ENCODE measurements at places on chromosomes 16 and 17.

DNA sequence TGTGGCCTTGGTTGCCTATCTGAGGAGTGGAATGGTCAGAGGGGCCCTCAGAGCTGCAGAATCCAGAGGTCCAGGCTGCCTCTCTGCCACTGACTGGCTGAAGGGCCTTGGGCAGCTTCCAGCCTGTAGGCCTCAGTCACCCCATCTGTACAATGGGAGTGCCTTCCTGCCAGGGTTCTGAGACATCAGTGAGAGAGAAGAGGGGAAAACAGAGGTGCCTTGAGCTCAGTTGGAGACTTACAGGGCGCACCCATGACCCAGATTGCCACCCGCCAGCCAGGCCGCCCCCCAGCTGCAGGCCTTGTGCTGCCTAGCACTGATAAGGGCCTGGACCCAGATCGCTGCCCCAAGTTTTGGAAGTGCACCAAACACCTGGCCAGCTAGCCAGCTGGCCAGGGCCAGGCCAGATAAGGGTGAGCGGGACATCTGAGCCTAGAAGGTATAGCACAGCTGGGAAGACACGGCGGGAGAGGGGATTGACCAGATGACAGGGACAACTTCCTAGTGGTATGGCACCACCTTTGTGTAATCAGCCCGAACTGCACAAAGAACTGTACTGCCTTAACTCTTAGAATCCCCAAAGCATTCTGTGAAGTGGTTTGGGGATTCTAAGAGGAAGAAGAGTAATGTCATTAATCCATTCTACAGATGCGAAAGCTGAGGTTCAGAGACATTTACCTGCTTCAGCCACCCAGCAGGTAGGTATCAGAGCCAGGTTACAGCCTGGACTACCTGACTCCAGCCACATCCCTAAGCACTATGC lies 1.4 kb downstream of the SLC4A1 start:
- no peak for DNase-seq

DNA sequence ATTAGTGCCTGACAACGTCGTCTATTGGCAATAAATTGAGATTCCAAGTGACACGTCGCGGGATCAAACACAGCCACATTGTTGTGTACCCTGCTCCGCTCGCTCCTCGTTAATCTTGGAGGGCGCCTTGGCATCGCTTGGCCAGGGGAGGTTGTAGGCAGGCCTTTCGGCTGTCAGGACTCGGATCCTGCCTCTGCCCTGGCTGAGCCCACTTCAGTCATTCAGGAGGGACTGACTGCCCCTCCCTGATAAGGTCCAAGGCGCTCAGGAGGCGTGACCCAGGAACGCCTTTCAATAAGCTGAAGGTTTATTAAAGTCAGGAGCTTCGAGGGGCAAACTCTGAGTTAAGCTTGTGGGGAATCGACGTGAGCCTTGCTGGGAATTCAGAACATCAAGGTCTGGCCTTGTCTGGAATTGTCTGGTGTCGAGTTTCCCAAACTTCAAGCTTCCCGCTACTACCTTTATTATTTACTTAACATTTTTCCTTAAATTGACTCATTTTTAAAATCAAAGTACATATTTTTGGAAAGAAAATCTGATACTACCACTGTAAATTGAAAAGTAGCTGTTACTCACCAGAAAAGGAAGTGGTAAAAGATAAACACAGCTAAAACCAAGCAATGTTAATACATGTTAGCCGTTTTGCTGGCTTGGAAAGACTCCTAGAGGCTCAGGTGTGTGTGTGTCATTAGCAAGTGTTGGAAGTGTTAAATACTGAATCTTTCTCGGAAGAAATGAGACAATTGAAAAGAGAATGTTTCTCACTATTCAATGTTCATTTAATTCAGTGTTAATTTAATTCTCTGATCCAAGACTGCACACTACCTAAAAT lies 5.3 kb upstream of the IRX3 start:
- no peak for DNase-seq

- DNase-seq = peak; percentile 82
These were observed 3.9 kb downstream of the SPATA20 start for GRCh38 chr17:50550661-50551432.

DNA sequence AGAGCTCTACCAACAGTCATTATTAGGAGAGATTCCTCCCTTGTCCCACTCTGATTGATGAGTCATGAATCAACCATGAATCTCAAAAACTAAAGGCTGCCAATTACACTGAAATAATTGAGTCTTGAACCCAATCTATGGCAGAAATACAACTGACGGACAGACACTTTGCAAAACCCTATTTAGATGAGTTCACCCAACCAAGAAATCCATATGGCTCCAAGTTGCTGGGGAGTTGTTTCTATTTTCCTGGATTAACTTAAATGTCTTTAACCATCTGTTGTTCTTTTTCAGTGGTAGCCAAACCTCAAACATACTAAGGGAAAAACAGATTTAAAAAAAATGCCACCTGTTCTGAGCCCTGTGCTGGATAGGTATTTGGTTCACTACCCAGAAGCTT lies 151.0 kb downstream of the SHISA9 start:
- no peak for DNase-seq

GRCh38 chr17:4006165-4006589 lies 41.9 kb upstream of the ATP2A3 start:
- DNase-seq = no peak

DNA sequence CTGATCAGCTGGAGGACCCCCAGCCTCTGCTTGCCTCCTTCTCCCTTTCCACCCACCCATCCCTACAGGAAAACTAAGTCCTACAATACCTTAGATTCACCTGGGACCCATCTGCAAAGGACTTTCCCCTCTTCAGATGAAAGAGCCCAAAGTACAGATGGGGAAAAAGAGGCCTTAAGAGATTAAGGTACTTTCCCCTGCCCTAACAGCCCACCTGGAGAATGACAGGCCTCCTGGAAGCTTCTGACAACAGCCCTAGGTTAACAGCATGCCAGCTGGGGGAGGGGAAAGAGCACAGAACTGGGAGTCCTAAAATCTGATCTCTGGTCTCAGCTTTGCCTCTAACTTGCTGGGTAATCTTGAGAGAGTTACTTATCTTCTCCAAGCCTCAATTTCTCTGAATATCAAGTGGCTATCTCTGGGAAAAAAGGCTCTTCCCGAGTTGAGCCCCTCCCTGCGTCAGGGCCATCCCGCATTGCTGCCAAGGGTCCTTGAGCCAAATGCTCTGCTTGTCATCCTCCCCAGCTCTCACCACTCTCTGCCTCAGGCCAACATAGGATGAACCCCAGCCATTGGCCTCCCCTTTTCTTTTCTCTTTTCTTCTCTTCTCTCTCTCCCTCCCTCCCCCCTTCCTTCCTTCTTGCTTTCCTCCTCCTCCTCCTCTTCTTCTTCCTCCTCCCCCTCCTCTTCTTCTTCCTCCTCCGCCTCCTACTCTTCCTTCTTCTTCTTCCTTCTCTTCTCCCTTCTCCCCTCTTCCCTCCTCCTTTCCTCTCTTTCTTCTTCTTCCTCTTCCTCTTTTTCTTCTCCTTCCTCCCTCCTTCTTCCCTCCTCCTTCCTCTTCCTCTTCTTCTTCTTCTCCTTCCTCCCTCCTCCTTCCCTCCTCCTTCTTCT lies 22.5 kb upstream of the SP6 start:
- DNase-seq = no peak

DNA sequence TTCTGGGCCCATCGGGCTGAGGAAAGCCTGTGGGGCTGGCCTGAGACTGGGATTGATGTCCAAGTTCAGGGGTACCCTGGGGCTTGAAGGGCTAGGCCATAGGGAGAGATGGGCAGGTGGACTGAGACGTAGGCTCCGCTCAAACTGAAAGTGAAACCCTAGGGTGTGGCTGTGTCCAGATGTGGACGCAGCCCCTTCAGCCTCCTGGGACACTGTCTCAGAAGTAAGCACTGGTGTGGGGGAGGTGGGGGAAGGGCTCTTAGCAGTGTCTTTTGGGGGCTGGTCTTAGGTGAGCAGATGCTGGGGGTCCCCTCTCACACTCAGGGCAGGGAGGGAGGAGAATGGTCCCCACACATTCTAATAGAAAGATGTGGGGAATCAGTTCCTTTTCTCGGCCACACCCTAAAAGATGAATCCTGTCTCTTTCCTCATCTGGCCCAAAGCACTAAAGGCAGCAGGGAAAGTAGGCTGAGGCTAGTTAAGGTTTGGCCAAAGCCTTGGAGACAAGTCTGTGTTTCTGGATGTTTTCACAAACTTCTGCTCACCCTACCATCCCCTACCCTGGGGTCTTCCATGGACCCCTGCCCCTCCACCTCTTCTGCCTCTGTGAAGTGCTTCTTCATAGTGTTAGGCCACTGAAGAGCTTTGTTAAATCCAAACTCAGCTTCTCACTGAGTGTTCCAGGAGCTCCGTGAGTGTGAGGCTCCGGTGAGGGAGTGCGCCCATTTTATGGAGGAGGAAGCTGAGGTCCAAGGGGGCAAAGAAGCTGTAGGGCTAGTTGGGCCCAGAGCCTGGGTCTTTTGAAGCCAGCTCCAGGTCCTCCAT lies 5.6 kb downstream of the FMNL1 start:
- no peak for DNase-seq

DNA sequence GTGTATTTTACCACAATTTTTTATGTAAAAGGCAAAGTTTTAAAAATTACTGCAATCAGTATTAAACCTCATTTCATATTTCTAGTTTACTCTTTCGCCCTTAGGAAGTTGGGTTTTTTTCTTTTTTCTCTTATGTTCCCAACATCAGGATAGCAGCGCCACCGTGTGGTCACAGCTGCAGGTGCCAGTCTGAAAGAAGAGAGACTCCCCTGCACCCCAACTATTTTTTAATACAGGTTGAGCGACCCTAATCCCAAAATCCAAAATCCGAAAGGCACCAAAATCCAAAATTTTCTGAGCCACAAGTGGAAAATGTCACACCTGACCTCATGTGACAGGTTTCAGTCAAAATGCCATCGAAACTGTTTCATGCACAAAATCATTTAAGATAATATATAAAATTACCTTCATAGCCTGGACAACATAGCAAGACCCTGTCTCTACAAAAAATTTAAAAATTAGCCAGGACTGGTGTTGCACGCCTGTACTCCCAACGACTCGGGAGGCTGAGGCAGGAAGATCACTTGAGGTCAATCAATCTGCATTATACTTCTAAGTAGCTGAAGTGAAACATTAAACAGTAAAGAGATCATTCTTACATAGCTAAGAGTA lies 21.8 kb upstream of the ASGR2 start:
- peak; percentile 54 for DNase-seq

DNA sequence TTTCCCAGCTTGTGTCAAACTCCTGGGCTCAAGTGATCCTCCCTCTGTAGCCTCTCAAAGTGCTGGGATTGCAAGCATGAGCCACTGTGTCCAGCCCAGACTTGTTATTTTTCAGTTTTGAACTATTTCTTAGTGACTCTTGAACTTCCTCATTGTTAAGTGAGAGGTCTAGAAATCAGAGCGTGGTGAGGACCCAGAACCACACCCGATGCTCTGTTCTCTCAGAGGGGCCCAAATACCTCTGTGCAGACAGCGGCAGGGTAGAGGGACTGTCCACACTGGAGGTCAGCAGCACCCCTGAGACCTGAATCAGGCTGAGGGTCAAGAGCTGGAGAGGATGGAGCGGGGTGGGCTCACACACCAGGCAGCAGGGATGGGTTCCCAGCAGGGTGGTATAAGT lies 47.7 kb upstream of the MEAK7 start:
- DNase-seq = no peak

GRCh38 chr16:54090602-54091001 lies 196.0 kb downstream of the IRX3 start:
- no peak for DNase-seq

DNA sequence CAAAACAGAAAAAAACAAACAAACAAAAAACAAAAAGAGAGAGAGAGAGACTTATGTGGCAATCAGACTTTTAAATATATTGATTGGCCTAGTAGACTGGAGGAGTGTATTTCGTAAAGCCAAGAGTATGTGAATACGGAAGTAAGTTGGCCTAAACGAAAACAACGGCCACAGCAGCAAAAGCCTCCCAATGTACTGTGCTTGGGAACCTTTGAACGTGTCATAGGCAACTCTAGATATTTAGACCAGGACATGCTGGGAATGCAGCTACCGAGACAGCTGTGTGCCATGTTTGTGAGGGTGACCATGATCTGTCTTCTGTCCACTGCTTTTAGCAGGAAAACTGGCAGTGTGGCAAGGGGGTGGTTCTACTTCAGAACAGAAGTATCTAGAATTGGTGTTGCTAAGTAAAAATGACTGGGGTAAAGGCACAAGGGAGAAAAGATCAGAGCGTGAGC lies 7.4 kb downstream of the MAF start:
- no peak for DNase-seq

DNA sequence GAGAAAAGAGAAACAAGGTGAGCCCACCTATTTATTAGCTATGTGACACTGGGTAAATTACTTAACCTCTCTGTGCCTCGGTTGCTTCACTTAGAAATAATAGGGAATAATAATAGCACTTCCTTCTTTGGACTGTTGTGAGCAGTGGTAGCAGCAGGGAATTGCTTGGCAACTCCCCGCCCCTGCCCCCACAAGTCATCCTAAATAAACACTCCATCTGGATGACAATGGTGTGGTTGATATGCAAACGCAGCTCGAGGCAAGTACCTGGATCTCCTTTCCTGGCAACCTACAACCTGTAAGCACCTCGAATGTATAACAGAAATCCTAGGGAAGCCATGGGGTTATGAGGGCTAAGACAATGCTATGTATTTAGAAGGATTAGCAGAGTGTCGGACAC lies 9.1 kb downstream of the TEKT3 start:
- DNase-seq = no peak

- DNase-seq = peak; percentile 64
These were observed at the start of gene KCNH4 for GRCh38 chr17:42180922-42181850. KCNH4 (minus strand) TSS chr17:42181142; CDS start chr17:42180945, 197 bp downstream.

DNA sequence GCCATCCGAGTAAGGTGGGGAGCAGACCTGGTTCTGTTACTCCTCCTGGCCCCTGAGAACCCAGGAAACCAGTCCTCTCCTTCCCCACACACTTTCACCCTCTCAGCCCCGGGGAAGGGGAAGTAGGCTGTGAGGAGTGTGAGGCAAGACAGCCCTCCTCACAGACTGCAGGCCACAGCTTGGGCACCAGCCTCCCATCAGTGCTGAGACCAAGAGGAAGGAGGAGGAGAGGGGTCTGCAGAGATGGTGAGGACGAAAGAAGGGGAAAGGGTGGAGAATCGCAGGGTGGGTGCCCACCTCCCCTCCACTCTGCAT lies 7.0 kb downstream of the G6PC3 start:
- no peak for DNase-seq

DNA sequence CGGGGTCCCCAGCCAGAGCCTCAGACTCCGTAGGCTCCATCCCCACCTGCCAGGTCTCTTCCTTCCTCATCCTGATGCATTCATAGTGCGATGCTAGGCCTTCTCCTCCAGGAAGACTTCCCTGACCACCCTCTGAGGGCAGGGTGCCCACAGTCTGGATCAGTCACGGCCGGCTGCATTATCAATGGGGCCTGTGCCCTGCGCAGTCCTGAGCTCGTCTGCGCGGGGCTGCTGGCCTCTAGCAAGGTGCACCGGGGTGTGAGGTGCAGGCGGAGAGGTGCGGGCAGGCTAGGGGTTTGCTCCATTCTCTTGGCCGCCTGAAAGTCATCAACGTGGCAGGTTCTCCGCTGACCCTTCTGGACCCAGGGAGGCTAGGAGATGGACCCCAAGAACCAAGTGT lies 56.9 kb upstream of the ACSF3 start:
- DNase-seq = no peak

GRCh38 chr17:78307887-78308638 lies 51.8 kb downstream of the SOCS3 start:
- no peak for DNase-seq
